ENCODE measurements at places on chromosomes 2 and 18. TPM values are rescaled to one million over a fixed set of nuclear protein-coding genes. Genes with fewer than 3 reads are reported as not detected.

KCNK3 gene
- 8.1 TPM for total RNA-seq

- DNase-seq: no peak
These were observed 47.7 kb upstream of the GBX2 start for GRCh38 chr2:236215761-236216333.

GRCh38 chr2:100235098-100235497 is 87.2 kb downstream of the LONRF2 start:
- DNase-seq: peak; percentile 20

FLACC1 gene
- 3.7 TPM for total RNA-seq

DNA sequence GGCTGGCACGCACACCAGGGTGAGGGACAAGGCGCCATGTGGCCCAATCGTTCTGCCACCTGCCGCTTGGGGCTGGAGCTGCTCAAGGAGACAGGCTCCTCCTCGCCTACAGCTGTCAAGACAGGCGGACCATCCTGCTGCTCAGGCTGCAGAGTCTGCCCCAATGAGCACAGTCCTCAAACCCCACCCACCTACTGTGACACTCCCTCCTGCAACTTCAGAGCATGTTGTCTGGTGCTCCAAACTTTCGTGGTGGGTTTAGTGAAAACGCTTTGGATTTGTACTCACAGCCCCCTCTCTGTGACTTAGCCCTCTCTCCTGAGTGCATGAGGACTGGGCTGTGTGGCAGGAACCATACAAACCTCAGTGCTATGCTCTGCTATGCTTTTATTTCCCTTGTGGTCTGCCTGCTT is 23.2 kb upstream of the SLC35F6 start:
- DNase-seq: no peak

All from kidney (tissue), 22 donors.